Stimulated activated CD4-positive, alpha-beta T cell treated with anti-CD3 and anti-CD28 coated beads, Interleukin-1b, Interleukin-23, amount 100 ng/mL, for 24 hours (primary cell): ENCODE measurements at places on chromosomes 6 and 20.

DNA sequence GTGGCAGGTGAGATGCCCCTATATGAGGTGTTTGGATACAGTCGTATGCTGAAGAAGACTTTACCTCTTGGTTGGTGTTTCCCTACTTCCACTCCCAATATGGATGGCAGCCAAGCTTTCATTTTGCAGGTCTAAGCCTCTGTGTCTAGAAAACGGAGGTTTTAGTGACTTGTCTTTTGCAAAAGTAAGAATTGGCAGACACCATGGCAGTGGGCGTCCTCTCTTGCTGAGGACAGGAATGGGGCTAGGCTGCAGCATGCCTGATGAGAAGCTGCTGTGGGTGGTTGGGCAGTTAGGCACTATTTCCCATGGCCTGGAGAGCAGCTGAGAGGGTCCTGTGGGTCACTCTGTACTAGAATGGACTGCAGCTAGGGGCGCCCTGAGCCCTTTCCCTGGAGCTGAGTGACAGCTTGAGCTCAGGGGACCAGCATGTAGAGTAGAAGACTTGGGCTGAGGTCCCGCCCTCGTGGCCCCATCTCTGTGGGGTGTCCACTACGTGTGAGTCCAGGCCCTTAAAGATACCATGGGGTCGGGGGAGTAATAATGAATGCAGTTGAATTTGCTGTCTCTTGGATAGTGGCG is 127.4 kb downstream of the CDH26 start:
- no peak for DNase-seq

DNA sequence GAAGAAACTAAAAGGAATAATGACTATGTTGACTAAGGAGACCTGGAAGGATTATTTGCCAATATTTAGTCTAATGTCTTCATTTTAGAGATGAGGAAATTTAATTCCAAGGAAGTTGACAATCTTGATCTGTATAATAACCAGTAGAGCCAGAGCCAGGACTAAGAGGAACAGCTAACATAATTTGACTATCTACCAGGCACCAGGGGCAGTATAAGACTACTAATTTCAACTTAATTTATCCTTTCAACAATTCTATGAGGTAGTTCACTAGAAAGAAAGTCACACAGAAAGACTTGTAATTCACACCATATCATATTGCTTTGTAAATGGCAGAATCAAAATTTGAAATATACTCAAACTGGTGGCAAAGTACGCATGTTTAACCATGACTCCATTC is 273.0 kb upstream of the STXBP5 start:
- DNase-seq, result no peak

DNA sequence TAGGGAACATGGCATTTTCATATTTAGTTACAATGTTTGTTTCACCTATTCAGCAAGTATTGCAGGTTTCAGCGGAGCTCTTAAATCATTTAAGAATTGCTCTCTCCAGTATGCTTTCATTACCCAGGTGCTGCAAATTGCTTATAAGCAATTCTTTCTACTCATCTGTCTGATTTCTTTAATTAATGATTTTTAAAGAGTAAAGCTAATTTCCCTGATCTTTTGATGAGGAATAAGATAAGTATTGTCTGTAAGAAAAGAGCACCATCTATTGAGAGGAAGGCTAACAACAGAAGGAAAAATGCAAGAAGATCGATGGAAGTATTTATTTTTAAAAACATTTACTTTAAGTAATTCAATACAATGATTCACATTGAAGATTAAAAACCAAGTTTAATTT is 2.0 kb downstream of the OPRM1 start:
- DNase-seq, result no peak

- no peak for DNase-seq
Measured at GRCh38 chr6:109019911-109020310, 74.7 kb downstream of the SESN1 start.

GRCh38 chr6:20207088-20207418 is 5.2 kb downstream of the MBOAT1 start:
- no peak for DNase-seq

DNA sequence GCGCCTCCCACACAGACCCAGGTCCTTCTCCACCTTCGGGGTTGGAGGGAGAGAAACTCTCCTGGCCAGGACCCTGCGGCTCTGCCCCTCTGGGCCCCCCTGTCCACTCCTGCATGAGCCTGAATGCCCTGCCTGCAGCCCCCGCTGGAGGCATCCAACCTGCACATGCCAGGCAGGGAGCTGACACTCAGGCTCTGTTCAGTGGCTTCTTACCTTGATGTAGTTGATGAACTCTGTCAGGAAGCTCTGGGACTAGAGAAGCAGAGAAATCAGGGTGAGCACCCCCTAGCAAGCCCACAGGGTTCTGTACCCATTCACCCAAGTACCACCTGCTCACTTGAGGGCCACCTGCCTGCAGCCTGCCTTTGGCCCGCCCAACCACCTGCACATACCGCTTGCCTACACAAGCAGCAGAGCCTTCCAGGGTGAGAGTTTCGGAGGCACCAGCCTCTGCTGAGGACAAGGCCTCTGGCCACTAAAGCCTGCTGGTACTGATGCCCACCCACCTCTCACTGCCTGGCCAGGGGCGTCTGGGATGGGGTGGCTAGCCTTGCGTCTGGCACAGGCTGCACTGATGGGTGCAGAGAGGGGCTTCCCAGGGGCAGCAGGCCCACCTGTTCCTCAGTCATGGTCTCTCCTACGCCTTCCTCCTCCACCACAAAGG is 9.7 kb downstream of the DDRGK1 start:
- DNase-seq, result no peak
